Tibial nerve (tissue), 4 donors: ENCODE measurements at places on chromosomes 4 and X. TPM values are rescaled to one million over a fixed set of nuclear protein-coding genes. Genes with fewer than 3 reads are reported as not detected.

- no peak for DNase-seq
Measured at GRCh38 chr4:138039010-138039409, 203.1 kb downstream of the SLC7A11 start.

DNA sequence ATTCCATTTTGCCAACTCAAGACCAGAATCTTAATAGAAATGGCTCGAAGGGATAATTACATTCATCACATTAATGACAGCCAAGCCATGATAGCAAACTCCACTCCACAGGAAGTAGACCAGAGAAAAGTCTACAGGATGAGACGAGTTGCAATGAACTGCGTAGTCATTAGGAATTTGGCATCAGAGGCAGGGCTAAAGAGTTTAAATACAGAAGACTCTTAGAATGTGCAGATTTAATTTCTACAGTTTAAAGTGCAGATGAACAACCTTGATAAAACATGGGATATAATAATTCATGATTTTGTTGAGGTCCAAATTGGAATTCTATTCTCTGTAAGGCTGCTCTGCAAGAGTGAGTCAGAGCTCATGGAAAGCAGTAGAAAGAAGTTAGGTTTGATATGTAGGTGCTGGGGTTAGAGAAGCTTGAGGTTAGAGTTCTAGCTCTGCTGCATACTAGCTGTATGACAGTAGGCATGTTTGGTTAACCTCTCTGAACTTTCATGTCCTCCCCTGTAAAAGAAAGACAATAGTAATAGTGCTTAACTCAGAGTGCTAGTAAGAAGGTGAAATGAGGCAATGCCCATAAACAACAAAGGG lies 32.2 kb downstream of the LNX1 start:
- no peak for DNase-seq

GRCh38 chr4:122285285-122285684 lies 93.5 kb upstream of the ADAD1 start:
- no peak for DNase-seq

FBXW7 gene
- total RNA-seq: 85.7 TPM

NHSL2 gene
- 16.2 TPM for total RNA-seq

DNA sequence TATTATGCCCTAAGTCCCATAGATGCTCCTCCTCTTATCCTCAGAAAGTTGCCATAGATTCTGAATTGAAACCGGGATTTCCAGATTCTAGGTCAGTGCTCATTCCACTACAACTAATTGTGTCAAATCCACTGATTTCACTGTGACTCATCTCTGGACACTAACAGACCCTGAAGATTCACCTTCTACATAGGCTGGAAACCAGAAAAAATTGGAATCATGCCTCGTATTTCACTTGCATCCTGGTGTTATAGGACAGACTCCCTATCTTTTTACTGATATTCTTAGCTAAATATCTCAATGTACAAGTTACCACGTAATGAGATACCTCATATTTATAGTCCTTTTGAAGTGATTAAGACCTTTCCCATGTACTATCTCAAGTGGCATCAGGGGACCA lies 36.7 kb downstream of the CLNK start:
- no peak for DNase-seq

JADE3 gene
- 4.6 TPM for total RNA-seq

KIAA1210 gene
- not detected for total RNA-seq

GRCh38 chrX:143632625-143633410 lies 3.1 kb downstream of the SLITRK4 start:
- DNase-seq: no peak

SSX2 gene
- total RNA-seq: not detected

GRCh38 chr4:111678908-111679307 lies 466.3 kb upstream of the FAM241A start:
- DNase-seq: no peak

ZCCHC18 gene
- 1.5 TPM for total RNA-seq

TRIML2 gene
- total RNA-seq: not detected

DNA sequence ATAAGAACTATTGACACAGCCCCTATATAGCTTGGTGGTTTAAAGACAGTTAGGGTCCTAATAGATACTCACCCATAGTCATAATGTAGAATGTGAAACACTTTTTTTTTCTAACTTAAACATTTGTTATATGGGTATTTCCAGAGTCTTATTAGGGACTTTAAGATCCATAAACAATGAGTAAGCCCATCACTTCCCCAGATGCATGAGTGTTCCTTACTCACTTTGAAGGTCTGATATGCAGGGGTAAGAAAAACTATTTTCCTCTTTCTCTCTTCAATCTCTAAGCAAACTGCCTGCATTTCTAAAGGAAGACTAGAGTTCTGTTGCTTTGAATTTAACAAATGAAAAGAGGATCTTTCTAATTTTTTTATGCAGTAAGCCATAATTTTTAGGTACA lies 443.6 kb upstream of the PITX2 start:
- DNase-seq: no peak

HTRA3 gene
- 44.8 TPM for total RNA-seq

- no peak for DNase-seq
Measured at GRCh38 chr4:148025981-148026380, 294.1 kb downstream of the ARHGAP10 start.
